GM06990 (cell line): ENCODE measurements at places on chromosomes 2 and 18.

DNA sequence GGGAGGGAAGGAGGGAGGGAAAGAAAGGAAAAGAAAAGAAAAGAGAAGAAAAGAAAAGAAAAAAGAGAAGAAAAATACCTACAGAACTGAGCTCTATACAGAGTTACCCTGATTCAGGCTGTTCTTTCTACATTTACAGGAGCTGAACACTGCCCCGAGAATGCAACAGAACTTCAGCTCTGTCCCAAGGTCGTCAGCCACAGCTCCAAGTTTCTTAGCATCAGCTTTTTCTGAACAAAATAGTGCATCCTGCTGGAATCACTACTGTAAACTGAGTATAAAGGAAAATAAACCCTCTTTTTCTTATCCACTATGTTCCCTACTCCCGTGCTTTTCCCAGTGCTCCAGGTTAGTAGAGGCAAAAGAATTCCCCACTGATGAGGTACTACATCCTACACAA is 4.7 kb upstream of the PPP4R1 start:
- DNase-seq = no peak

- DNase-seq = no peak
Observed at GRCh38 chr2:211144078-211144477, 587.7 kb downstream of the CPS1 start.

GRCh38 chr2:202624133-202624532 is 10.6 kb upstream of the FAM117B start:
- DNase-seq = no peak

DNA sequence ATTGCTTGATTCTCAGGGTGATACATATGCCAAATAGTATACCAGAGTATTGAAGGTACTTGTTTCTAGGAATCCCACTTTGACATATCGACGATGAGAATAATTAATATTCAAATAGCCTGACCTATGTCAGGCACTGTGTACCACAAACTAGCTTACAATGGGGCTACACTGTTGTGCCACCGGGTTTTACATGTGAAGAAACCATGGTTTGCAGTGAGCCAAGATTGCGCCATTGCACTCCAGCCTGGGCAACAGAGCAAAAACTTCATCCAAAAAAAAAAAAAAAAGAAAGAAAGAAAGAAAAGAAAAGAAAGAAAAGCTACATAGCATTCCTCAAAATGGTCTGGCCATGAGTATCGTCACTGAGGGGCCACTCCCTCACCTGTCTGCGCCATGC is 25.5 kb downstream of the GYPC start:
- no peak for DNase-seq

DNA sequence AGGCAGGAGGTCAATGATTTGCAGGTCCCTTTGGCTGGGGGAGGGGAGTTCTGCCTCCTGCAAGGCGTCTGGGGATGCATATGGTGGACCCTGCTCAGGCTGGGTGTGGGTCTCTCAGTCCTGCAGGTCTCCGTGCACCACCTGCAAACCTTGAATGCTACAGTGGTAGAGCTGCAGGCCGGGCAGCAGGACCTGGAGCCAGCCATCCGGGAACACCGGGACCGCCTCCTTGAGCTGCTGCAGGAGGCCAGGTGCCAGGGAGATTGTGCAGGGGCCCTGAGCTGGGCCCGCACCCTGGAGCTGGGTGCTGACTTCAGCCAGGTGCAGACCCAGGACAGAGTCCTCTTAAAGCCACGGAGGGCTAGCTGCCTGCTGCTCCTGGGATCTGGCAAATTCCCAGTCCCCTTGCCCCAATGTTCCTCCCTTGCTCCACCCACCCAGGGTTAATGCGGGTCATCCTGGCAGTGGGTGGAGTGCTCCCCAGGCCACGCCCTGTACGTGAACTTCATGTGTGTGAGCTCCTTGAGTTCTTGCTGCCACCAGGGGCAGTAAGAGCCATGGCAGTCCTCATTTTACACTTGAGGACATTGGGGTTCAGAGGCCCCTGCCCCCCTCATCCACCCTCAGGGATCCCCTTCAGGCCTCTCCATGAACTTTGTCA is 3.1 kb downstream of the PROM2 start:
- no peak for DNase-seq

DNA sequence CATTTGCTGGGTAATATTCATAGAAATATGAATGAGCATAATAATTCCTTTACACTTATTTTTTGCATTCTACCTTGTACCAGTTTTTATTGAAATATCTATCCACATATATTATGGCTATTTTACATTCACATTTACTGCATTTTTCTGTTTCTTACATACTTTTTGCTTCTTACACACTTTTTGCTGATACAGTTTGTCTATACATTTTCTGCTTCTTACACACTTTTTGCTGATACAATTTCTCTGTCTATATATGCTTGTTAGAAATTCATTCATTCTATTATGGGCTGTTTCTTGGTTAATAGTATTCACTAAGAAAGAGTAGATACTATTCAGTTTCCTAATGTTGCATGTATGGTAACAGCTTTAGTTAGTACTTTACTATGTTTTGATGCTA is 16.9 kb upstream of the STAMBP start:
- no peak for DNase-seq

DNA sequence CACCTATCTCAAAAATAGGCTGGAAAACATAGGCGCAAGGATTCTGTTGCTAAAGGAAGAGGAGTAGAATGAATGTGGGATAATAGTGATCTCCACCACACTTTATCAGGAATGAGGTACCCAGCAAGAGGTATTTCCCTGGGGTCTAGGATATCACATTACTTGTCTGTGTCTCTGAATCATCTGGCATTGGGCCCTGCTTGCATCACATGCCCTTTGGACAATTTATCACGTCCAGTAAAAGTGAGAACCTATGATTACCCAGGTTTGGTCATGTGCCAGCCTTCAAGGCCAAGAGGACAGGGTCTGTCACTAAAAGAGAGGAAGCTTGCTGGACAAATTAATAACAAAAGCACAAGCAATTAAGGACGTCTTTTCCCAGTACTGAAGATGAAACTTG is 11.4 kb upstream of the TRAPPC8 start:
- DNase-seq = no peak

DNA sequence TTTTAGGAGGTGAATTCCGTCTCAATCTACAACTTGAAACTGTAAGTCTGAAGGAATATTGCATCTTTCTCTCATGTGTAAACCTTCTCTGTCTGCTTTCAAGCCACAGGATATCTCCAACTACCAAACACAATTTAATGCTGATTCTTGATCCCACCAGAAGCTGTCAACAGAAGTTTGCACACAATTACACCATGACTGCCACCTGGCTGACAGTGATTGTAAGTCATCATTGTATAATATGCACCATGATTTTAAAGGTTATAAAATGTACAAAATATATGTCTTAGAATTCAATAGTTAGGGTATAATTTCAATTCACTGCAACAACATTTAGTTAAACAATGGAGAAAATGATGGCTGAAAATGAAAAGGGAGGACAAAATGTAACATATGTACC is 18.4 kb downstream of the PREPL start:
- DNase-seq = no peak

DNA sequence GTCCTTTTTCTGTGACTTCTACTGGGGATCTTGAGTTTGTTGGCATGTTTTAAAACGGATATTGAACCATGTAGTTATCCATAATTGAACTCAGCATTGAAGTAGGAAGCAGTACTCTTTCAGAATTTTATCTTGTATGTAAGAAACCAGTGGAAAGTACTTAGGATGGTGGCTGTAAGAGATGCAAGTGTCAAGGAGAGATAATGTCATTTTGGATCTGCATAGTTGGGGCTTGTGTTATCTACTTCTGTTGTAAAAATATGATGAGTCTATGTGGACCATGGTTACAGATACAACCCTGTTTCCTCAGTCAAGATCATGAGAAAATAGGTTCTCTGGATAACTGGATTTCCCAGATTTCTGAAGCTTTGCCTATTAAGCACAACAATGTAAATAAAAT is 113.7 kb downstream of the NAB1 start:
- no peak for DNase-seq

DNA sequence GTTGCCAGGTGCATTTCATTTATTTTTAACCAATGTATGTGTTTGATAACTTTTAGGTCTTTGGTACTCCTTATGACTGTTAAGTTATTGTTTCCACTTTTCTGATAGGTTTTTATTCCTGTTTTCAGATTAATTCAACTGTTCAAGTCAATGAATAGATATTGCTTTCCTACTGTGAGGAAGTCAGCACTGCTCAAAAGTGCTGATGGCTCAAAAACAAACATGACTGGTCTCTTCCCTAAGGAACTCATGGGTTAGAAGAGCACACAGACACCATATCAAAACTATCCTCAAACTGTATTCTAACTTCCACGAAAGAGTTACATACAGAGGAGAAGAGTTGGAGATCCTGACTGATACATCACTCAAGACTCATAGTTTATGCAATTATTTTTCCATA is 39.9 kb upstream of the REG3G start:
- DNase-seq = no peak

DNA sequence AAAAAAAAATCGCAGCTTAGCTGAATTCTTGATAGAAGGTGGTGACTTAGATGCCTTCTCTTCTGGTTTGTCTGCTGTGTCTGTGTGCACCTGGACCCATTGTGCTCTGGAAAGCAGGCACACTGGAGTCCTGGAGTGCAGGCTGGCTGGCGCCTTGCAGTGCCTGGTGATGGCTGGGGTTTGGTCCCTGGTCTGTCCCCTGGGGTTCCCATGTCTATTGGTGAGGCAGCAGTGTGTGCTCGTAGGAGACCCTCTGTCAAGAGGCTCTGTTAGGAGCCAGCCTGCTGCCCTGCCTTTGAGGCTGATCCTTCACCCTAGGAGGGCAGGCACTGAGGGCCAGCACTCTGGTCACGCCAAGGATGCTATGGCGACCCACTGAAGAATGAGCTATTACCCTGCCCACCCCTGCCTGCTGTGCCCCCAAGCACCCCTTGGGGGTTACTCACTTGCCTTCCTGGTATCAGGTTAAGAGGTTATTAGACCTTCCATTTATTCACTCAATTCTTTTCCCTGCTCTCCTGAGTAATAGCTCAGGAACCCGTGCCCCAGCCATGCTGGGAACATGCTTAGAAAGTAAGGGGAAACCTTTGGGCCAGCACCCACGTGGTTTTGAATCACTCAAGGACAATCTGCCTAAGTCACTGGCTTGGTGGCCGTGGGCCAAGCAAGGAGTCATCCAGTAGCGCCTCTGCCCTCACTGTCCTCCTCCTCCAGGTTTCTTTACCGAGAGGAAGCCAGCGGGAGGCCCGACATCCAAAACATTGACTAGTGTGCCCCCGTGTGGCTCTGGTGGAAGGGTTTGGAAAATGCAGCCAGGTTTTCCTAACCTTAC is 284.5 kb downstream of the PRKCE start:
- DNase-seq = peak; percentile 35

GRCh38 chr18:63241760-63242159 is 77.8 kb downstream of the BCL2 start:
- no peak for DNase-seq

GRCh38 chr2:96142217-96143113 is 2.8 kb downstream of the DUSP2 start:
- peak; percentile 86 for DNase-seq

DNA sequence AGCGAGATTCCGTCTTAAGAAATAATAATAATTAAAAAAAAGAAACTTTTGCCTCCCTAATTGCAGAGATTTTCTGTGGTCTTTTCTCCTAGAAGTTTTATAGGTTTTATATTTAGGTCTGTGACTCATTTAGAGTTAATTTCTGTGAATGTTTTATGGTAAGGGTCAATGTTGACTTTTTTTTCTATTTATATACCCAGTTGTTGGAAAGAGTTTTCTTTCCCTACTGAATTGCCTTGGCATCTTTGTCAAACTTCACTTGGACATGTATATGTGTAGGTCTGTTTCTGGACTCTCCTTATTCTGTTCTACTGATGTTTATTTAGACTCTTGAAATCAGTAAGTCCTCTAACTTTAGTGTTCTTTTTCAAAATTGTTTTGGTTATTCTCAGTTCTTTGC is 5.5 kb downstream of the ZNF512 start:
- DNase-seq = no peak

GRCh38 chr2:11024259-11024645 is 112.5 kb downstream of the KCNF1 start:
- no peak for DNase-seq

- DNase-seq = no peak
Observed at GRCh38 chr2:2045950-2046349, 285.1 kb downstream of the MYT1L start.

DNA sequence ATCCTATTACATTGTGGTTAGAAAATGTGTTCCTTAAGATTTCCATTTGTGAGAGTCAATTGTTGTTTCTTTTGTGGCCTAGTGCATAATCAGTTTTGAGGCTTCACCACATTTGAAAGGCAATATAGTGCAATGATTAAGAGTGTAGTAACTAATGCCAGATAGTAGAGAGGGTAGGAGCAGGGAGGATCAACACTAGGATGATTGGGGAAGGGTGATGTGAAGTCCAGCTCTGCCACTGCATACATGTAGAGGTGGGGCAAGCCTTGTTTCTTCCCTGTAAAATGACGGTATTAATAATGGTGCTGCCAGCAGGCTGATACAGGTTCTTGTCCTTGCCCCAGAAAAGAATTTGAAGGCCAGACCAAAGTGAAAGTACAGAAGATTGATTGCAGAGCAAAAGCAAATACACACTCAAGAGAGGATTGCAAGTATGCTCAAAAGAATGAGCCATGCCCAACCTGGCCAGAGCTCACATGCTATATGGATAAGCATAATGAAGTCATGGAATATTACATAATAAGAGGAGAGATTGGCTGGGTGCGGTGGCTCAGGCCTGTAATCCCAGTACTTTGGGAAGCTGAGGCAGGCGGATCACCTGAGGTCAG is 8.0 kb downstream of the SP100 start:
- no peak for DNase-seq

DNA sequence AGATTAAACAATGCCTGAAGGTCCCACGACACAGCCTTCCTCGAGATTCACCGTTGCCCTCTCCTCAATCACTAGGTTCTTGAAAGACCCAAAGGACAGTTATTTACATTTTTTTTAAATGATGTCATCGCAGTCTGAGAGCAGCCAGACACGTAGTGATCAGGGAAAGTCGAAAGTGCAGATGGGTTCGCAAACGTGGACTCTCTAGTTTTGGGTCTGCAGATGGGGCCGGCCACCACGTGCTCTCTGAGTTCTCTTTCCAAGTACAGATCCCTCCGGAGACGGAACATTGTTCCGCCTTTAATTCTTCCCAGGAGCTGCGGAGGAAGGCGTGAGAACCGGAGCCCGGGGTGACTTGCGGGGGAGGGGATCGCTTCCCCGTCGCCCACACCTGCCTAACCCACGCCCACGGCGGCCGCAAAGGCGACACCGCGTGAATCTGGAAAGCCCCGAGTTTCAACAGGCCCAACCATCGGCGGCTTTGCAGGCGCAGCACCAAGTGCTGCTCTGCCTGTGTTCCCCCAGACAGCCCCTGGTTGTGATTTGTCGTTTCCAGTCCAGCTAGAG is 54.3 kb downstream of the PKDCC start:
- peak; percentile 94 for DNase-seq

DNA sequence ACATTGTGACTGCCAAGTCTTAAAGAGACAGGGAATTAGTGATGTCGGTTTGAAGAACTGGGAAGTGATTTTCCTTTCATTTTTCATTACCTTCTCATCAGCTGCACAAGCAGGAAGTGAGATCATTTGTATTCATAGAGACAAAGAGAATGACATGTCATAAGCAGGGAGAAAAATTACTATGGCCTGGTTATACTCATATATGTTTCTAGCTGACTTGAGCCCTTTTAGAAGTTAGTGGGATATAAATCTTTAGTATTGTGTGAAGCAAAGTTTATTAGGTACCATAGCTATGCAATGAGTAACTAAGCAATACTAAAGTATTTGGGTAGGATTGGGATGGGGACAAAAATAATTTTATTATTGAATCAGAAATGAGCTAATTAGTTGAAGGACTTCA is 284.1 kb downstream of the PID1 start:
- DNase-seq = no peak
